ENCODE measurements at places on chromosomes 7 and 10.

GRCh38 chr10:36168777-36169176, 526.7 kb upstream of the FZD8 start:
- DNase-seq = no peak

- no peak for DNase-seq
Measured at GRCh38 chr10:71392292-71392691, 4.4 kb upstream of the CDH23 start.

DNA sequence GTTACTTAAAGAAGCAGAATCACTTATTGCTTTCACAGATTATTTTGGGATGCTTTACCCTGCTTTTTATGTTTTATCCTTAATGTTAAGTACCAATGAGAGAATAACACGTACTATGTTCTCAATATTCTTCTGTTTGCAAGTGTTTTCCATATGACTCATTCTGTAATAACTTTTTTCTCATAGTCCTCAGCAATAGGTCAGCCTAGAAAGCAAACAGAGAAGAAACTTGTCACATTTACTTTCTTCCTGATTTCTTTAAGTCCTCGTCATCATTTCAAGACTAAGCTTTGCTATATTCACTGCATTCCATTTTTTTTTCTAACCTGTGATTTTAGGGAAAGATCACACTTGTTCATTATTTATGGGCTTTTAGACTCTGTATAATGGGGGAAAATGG, 6.8 kb upstream of the AGR2 start:
- no peak for DNase-seq

DNA sequence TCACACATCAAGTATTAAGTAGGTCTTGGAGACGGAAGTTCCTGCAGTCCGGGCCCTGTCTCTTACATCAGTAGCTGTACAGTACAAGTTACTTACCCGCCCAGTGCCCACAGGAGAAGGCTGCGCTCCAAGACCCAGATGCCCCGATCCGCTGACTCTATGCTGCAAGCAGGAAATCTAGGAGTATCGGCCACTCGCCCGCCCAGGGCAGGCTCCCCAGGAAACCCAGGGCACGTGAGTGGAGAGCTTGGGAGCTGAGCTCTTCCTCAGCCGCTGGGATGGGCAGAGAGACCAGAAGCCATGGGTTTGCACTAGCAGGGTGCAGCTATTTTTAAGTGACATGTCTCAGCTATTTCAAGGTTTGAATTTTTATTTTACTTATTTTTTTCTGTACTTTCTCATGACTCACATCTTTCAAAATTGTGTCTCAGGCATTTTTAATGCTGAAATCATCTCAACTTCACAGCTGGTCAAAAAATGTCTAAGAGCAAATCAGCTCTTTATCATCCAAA, 1.9 kb upstream of the GPER1 start:
- no peak for DNase-seq

DNA sequence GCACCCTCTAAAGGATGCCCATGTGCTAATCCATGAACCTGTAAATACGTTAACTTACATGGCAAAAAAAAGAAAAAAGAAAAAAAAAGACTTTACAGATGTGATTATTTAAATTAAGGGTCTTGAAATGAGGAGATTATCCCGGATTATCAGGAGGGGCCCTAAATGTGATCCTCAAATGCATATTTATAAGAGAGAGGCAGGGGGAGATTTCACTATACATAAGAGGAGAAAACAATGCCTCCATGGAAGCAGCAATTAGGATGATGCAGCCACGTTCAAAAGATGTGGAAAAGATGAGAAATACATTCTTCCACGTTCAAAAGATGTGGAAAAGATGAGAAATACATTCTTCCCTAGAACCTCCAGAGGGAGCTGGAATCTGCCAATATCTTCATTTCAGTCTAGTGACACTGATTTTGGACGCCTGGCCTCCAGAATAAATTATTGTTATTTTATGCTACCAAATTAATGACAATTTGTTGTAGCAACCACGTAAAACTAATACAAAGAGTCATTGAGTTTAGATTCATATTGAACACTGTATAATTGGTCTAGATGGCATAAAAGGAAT, 328.4 kb upstream of the GNAI1 start:
- no peak for DNase-seq

DNA sequence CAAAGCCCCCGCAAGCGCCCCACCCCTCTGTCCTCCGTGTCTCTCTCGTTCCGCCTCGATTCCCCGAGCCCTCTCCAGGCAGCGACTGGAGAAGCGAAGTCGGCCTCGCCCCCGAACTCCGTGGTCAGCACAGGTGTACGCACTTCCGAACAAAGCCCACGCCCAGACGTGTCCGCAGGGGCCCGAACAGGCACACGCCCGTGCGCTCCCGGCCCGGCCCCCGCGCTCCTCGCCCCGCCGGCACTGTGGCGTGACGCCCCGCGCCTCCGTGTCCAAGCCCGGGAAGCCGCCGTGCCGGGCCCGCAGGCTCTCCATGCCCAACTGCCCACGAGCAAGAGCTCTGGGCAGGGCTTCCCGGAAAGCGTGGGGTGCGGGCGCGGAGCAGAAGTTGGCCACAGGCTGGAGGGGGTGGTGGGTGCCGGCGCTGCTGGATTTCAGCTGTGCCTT, 662 bp downstream of the NRCAM start:
- DNase-seq = peak; percentile 9

- no peak for DNase-seq
Measured at GRCh38 chr7:69412331-69413146, 185.7 kb upstream of the AUTS2 start.

- no peak for DNase-seq
Measured at GRCh38 chr10:23478570-23478969, 39.7 kb downstream of the OTUD1 start.

- peak; percentile 78 for DNase-seq
Measured at GRCh38 chr10:14382022-14382421, 51.3 kb upstream of the FRMD4A start.

- DNase-seq = no peak
Measured at GRCh38 chr7:29370531-29371314, 176.1 kb downstream of the CHN2 start.

- DNase-seq = no peak
Measured at GRCh38 chr7:115217373-115217772, 295.5 kb downstream of the MDFIC start.

- DNase-seq = no peak
Measured at GRCh38 chr7:2107386-2108070, 125.2 kb downstream of the MAD1L1 start.

- no peak for DNase-seq
Measured at GRCh38 chr10:69071610-69072009, 16.3 kb upstream of the SRGN start.

- no peak for DNase-seq
Measured at GRCh38 chr10:88676283-88677060, 12.2 kb downstream of the LIPF start.

DNA sequence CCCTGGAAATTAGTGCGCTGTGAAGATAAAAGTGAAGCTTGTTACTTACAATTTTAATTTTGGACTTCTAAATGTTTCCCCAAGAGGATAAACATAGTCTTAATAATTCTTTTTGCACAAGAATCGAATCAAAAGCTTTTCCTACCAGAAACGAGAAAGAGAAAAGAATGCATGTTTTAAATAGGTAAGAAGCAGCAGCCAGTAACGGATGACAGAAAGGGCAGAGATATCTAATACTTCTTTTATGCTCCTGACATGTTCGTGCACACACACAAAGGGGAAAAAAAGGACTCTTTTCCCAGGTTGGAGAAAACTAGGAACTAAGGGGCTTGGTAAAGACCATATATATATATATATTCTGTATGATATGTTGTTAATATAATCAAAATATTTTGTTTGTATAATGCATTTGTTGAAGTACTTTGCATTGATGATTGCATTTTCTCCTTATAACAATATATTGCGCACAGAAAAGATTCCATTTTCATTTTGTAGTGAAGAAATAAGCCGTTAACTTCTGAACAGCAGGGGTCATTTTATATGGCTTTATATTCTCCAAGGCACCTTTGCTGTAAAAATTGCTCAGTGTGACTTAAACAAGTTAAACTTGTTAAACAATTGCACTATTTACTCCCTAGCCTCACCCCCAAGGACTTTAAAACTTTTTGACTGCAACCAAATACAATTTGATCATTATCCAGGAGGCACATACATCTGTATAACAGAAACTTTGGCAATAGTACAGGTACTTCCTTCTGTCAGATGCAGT, 2.2 kb downstream of the PRKAR2B start:
- DNase-seq = no peak

GRCh38 chr7:77528368-77528767, 8.7 kb upstream of the PTPN12 start:
- DNase-seq = no peak

DNA sequence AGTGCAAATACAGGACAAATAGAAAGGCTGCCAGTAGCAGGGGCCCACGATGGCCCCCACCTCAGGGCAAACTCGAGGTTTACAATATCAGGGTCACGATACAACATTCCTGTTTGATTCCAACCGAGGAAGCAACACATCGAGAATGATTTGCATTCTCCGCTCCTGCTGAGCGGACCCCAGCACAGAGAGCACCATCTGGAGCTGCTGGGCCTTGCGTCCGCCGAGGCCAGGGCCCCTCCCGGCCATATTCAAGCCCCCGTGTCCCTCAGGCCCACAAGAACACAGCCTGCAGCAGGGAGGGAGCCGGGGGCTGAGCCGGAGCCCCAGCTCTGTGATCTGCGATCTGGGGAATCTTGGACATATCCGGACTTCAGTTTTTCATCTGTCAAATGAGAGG, 84.3 kb downstream of the PRKAG2 start:
- no peak for DNase-seq

DNA sequence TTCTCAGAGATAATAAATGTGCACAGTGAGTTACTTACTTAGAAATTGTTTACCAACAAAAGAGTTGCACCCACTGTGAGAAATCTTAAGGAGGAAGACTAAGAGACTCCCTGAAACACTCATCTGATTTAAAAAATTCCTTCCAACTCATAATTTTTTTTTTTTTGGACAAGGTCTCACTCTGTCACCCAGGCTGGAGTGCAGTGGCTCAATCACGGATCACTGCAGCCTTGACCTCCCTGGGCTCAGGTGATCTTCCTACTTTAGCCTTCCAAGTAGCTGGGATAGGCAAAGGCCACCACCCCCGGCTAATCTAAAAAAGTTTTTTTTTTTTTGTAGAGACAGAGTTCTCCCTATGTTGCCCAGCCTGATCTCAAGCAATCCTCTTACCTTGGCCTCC, 36.0 kb downstream of the MALSU1 start:
- DNase-seq = no peak

DNA sequence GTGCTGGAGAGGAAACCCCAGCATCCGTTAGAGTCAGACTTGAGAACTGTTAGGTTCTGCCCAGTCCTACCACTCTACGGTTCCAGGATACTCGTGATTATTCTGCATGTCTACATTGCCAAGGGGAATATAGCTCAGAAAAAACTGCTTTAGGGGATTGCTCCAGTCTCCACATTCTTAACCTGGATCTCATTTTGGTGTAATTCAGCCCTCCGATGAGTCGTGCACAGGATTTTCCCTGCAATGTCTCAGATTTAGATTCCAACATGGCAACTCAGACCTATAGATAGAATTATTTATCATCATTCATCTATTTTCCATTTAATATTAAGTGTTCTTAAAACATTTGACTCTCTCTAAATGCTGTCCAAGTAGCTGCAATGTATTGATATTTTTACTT, 121.1 kb upstream of the ZEB1 start:
- no peak for DNase-seq

DNA sequence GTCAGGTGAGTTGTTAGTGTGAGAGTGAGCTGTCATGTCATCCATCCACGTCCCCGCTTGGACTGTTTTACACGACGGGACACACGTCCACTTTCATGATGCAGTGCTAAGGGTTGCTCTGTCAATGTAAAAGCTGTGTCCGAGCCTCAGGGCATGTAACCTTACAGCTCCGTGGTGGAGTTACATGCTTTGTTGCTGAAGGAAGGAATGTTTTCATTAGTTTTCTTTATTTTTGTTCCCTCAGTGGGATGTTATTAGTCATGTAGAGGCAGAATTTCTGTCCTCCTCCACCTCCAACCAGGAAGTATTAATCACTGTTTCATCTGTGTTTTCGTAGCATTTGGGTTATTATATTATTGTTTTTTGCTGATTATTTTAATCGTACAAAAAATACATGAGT, 88.6 kb downstream of the NRG3 start:
- no peak for DNase-seq

DNA sequence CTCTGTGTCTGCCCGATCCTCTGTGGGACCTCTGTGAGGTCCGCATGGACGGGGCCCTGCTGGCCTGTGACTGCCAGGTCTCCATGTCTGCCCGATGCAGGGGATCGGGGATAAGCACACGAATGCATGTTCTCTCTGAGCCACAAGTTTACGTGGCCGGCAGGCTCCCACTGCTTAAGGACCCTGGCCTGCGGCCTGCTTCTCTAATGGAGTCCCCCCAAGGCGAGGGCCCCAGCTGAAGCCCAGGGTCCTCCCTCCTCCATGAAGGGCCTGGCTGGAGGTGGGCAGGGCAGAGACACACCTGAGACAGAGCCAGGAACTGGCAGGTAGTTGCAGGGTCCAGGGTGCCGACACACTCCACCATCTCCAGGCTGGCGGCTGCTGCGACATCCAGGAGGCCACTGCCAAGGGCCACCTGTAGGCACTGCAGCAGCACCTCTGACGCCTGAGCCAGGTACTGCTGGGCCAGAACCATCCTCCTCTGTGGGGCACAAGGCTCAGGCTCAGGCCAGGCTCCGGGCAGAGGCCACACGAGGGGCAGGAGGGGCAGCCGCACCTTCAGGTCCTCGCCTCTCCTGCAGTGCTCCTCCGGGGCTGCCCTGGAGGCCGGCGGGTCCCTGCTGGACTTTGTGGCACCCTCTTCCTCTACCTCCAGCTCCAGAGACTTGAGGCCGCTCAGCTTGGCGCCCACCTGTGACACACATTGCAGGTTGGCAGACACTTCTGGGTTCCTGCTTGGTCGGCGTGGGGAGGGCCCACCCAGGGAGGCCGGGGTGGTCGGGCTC, 60.9 kb upstream of the NKX6-2 start:
- no peak for DNase-seq

DNA sequence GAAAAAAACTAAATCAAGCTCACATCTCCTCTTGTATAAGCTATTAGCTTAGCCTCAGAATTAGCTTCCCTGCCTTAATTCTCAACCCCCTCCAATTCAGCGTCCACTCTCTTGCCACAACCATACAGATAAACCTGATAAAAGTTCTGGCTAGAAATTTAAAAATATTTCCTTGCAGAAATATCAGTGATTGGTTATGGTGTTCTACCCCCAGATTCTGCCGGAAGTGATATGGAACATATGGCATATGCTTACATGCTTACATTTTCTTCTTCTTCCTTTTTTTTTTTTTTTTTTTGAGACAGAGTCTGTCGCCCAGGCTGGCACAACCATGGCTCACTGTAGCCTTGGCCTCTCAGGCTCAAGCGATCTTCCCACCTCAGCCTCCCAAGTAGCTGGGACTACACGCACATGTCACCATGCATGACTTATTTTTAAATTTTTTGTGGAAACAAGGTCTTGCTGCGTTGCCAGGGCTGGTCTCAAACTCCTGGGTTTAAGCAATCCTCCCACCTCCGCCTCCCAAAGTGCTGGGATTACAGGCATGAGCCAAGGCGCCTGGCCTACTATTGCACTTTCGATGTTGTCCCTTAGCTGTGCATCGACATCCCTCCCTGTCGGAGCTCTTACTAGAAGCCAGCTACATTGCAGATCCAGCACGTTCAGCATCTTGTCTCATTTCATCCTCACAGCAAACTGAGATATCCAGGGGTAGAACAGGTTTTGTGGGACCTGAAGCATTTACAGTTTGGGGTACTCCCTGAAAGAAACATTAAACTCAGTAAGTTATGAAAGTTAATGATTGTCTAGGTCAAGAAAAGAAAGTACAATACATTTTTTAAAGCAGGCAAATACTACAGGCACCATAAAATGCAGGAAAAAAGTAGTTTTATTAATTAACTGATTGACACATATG, 205.6 kb upstream of the TCF7L2 start:
- DNase-seq = no peak

GRCh38 chr7:26055241-26055640, 96.8 kb upstream of the NFE2L3 start:
- no peak for DNase-seq

- no peak for DNase-seq
Measured at GRCh38 chr7:52917982-52918578, 117.4 kb upstream of the POM121L12 start.
